ENCODE measurements at places on chromosomes 7 and 10. TPM values are rescaled to one million over a fixed set of nuclear protein-coding genes. Genes with fewer than 3 reads are reported as not detected.

DNA sequence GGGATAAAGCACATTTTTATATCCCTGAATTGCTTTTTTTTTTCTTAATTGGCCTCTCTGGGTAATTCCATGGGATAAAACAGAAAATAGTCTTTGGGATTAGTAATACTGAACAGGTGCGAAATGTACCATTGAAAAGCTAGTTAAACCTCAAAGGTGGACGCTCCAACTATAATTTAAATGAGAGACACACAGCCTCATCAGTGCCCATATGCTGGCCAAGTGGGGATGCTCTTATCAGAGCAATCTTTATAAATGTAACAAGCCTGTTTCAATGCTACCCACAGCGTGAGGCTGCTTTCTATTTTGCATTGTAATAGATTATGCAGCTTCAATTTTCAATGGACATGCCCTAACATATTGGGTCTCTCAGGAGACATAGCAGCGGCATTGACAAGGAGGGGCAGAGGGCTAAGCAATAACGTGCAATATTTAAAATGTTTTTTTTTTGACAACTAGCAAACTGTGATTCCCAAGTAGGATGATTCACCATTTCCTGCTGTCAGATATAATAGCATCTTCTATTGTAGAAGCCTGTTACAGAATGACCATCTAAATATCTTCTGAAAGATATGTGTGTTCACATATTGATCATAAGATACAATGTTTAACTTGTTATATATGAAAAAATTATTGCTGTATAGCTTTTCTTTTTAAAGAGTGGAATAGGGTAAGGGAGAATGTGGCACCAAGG is 91.3 kb upstream of the BET1 start:
- no peaks in the 10 kb centered on the region for H3K4me1 ChIP-seq
- DNase-seq, result no peak
- H3K27me3 ChIP-seq, result no peaks in the 10 kb centered on the region
- H3K27ac ChIP-seq, result no peak overlapping the region
- H3K36me3 ChIP-seq, result no peaks in the 10 kb centered on the region
- H3K4me3 ChIP-seq, result no peak overlapping the region

DNA sequence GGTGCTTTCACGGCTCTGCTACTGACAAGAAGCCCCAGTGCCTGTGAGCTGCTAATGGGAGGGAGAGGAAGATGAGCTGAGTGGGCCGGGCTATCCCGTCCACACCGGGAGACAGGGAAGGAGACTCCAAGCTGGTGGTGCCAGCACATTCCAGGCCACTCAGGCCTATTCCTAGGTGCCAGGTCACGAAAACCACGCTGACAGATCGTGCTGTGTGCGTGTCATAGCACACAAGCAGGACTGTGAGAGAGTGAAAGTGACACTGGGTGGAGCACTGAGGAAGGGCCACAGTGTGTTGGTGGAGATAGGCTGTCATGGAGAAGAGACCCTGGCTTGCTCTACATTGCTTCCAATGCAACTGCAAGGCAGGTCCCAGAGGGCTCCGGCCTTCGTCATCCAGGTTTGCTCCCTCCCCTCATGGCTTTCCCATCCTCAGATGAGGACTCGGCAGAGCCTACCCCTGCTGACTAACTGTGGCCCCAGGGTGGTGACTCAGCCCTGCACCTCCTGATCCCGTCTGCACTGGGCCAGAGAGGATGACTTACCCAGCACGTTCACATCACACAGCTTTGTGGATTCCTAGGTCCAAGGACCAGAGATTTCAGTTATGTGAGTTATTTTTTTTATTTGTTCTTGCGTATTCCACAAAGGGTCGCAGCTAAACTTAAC is 167.3 kb downstream of the EGFR start:
- no peaks in the 10 kb centered on the region for H3K27me3 ChIP-seq
- H3K27ac ChIP-seq, result no peak overlapping the region
- no peak overlapping the region for H3K4me3 ChIP-seq
- DNase-seq, result no peak
- peaks cover 36% of the 10 kb centered on the region for H3K36me3 ChIP-seq

DNA sequence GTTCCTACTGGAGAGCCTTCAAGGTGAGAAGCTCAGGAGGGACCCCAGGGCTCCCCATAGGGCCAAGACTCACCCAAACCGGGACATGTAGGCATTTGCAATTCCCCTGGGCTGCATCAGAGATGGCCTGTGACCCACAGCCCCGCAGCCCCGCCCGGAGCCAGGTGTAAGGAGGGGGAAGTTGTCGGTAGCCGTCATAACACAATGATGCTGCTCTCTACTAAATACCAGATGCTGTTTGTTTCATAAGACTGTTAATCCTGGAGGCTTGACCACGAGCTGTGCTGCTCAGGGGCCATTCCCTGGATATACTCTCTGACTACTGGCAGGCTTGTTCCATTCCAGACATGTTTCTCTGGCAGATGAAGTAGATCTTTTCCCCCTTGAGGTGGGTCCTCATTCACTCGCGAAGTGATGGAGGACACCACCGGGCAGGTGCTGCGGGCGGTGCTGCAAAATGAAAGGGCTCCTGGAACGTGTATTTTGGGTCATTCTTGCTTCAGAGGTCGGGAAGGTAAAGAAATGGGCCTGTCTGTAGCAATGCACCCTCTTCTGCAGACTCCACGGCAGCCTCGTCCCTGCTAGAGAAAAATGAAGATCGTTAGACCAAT is 61.1 kb downstream of the MKI67 start:
- peaks cover 38% of the 10 kb centered on the region for H3K4me1 ChIP-seq
- H3K4me3 ChIP-seq, result no peak overlapping the region
- peaks cover 17% of the 10 kb centered on the region for H3K36me3 ChIP-seq
- peak overlapping the region; percentile 25 for H3K27ac ChIP-seq
- DNase-seq, result no peak

GRCh38 chr7:82268632-82269031 is 174.9 kb downstream of the CACNA2D1 start:
- no peak overlapping the region for H3K27ac ChIP-seq
- DNase-seq, result no peak
- H3K4me1 ChIP-seq, result no peaks in the 10 kb centered on the region
- no peak overlapping the region for H3K4me3 ChIP-seq
- H3K27me3 ChIP-seq, result no peaks in the 10 kb centered on the region

Gene SEMA3D
- 15.4 TPM for polyA plus RNA-seq

Gene EPO
- not detected for polyA plus RNA-seq

- DNase-seq, result no peak
- no peak overlapping the region for H3K4me3 ChIP-seq
- no peaks in the 10 kb centered on the region for H3K36me3 ChIP-seq
- no peak overlapping the region for H3K27ac ChIP-seq
- H3K4me1 ChIP-seq, result no peaks in the 10 kb centered on the region
- no peaks in the 10 kb centered on the region for H3K27me3 ChIP-seq
Measured at GRCh38 chr7:50214126-50214670, 90.3 kb upstream of the IKZF1 start.

- no peak overlapping the region for H3K4me3 ChIP-seq
- peaks cover 3% of the 10 kb centered on the region for H3K27me3 ChIP-seq
- H3K36me3 ChIP-seq, result no peaks in the 10 kb centered on the region
Measured at GRCh38 chr10:86943316-86944030, 13.9 kb downstream of the MMRN2 start.

GRCh38 chr10:112082120-112082519 is 101.4 kb downstream of the GPAM start:
- DNase-seq, result peak; percentile 74
- no peak overlapping the region for H3K27ac ChIP-seq
- no peak overlapping the region for H3K4me3 ChIP-seq

- DNase-seq, result no peak
- H3K27me3 ChIP-seq, result no peaks in the 10 kb centered on the region
- H3K4me1 ChIP-seq, result no peaks in the 10 kb centered on the region
- H3K36me3 ChIP-seq, result no peaks in the 10 kb centered on the region
Measured at GRCh38 chr10:119190353-119190752, 11.7 kb upstream of the PRDX3 start.

Gene CPEB3
- polyA plus RNA-seq, result 2.6 TPM

Gene HTR7
- polyA plus RNA-seq, result 0.09 TPM

DNA sequence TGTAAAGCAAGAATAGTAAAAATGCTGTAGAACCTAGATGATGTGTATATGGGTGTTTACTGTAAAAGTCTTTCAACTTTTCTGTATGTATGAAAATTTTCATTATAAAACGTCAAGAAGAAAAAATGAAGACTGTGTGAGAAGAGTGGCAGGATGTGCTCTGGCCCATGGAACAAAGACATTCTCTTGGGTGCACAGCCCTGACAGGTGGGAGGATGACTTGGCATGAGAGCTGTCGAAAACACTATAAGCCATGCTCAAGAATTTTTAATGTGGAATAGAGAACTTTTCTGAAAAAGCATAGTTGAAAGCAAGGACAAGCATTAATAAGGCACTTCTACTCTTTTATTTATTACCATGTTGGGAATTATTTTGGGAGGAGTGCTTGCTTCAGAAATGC is 184.1 kb upstream of the PRR15 start:
- DNase-seq, result no peak
- no peaks in the 10 kb centered on the region for H3K27me3 ChIP-seq
- no peaks in the 10 kb centered on the region for H3K4me1 ChIP-seq
- H3K27ac ChIP-seq, result no peak overlapping the region
- no peaks in the 10 kb centered on the region for H3K36me3 ChIP-seq

Gene CALHM2
- 17.0 TPM for polyA plus RNA-seq

- H3K27ac ChIP-seq, result no peak overlapping the region
- no peak overlapping the region for H3K4me3 ChIP-seq
- H3K36me3 ChIP-seq, result peaks cover 11% of the 10 kb centered on the region
- DNase-seq, result peak; percentile 11
- peaks cover 20% of the 10 kb centered on the region for H3K4me1 ChIP-seq
Measured at GRCh38 chr7:157136372-157136771, 2.4 kb upstream of the UBE3C start.

- no peak for DNase-seq
- H3K4me1 ChIP-seq, result peaks cover 7% of the 10 kb centered on the region
- H3K27ac ChIP-seq, result no peak overlapping the region
- H3K27me3 ChIP-seq, result no peaks in the 10 kb centered on the region
Measured at GRCh38 chr10:17222329-17222728, 5.7 kb upstream of the VIM start.

DNA sequence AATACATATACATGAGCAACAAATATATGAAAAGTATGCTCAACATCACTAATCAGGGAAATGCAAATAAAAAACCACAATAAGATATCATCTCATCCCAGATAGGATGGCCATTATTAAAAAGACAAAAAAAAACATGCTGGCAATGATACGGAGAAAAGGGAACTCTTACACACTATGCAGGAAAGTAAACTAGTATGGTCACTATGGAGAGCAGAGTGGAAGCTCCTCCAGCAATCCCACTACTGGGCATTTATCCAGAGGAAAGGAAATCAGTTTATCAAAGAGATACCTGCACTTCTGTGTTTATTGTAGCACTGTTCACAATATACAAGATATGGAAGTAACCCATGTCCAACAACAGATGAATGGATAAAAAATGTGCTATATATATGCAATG is 217.5 kb downstream of the SDK1 start:
- no peak overlapping the region for H3K4me3 ChIP-seq
- H3K4me1 ChIP-seq, result no peaks in the 10 kb centered on the region
- no peak for DNase-seq
- H3K27me3 ChIP-seq, result no peaks in the 10 kb centered on the region

Gene WDR37
- polyA plus RNA-seq, result 11.1 TPM

GRCh38 chr7:485188-486081 is 34.2 kb downstream of the PDGFA start:
- peaks cover 36% of the 10 kb centered on the region for H3K4me1 ChIP-seq
- DNase-seq, result no peak
- H3K4me3 ChIP-seq, result no peak overlapping the region
- peaks cover 21% of the 10 kb centered on the region for H3K27me3 ChIP-seq
- no peak overlapping the region for H3K27ac ChIP-seq

Gene UFSP1
- 2.3 TPM for polyA plus RNA-seq

Gene NRAP
- polyA plus RNA-seq, result 8.7 TPM

DNA sequence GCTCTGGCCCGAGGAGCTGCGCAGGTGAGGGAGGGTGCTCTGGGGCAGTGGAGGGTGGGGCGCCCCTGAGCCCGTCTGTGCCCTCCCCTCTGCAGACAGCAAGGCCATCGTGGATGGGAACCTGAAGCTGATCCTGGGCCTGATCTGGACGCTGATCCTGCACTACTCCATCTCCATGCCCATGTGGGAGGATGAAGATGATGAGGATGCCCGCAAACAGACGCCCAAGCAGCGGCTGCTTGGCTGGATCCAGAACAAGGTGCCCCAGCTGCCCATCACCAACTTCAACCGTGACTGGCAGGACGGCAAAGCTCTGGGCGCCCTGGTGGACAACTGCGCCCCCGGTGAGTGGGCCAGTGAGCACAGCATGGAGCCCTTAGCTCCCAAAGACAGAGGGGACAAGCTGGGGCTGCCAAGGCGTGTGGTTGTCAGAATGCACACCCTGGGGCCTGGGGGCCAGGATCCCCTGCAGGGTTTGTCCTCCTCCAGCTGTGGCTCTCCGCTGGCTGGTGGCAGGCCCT is 5.1 kb downstream of the FLNC start:
- peaks cover 61% of the 10 kb centered on the region for H3K36me3 ChIP-seq
- H3K27me3 ChIP-seq, result peaks cover 11% of the 10 kb centered on the region
- no peak for DNase-seq
- H3K4me1 ChIP-seq, result peaks cover 71% of the 10 kb centered on the region

- no peaks in the 10 kb centered on the region for H3K36me3 ChIP-seq
- peak; percentile 19 for DNase-seq
- no peak overlapping the region for H3K4me3 ChIP-seq
- no peak overlapping the region for H3K27ac ChIP-seq
- peaks cover 2% of the 10 kb centered on the region for H3K4me1 ChIP-seq
Measured at GRCh38 chr7:30390736-30391636, 87.6 kb downstream of the NOD1 start.

DNA sequence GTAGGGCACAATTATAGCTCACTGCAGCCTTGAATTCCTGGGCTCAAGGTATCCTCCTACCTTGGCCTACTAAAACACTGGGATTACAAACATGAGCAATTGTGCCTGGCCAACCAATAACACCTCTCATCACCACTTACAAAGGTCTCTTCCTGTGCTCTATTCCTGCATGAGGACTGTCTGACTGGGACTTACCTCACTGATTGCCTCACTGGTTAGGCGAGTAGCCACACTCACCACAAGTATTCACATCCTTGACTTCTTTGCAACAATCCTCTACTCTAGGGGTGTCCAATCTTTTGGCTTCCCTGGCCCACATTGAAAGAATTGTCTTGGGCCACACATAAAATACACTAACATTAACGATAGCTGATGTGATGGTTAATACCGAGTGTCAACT is 22.6 kb upstream of the PDIA4 start:
- DNase-seq, result no peak
- H3K4me3 ChIP-seq, result no peak overlapping the region
- H3K4me1 ChIP-seq, result no peaks in the 10 kb centered on the region
- peaks cover 2% of the 10 kb centered on the region for H3K27me3 ChIP-seq

Gene UNCX
- not detected for polyA plus RNA-seq
